ENCODE measurements at places on chromosomes 6 and 20.

GRCh38 chr6:43944908-43945767 is 175.1 kb downstream of the VEGFA start:
- no peak for DNase-seq

GRCh38 chr6:153831350-153832078 is 207.5 kb upstream of the OPRM1 start:
- DNase-seq = no peak

DNA sequence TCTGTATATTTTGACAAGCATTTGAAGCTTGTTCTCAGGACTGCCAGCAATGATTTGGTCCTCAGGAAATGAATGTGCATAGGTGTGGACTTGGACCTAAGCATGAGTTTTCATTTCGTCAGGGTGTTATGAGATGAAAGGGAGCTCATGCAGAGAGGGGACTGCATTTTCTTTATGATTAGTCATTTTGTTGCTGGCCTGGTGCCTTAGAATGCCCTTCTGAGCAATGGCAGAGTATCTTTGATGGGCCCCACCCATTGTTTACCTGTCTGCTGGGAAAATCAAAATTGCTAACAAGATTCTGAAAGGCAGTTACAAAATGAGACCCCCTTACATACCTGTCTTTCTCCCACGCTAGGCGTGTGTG is 51.5 kb upstream of the MTHFD1L start:
- DNase-seq = no peak

DNA sequence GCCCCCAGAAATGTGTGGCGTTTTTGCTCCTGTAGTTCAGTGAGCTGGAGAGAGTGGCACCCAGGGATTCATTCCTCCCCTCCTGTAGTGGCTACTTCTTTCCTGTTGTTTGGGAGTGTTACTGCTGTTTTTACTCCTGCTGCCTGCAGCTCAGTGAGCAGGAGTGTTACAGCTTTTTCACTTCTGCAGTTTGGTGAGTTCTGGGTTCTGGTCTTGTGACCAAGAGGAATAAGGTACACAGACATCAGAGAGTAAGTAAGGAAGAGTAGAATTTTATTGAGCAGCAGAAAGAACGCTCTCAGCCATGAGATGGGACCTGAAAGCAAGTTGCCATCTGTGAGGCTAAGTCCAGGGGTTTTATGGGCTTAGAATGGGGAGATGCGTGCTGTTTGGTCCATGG is 966.3 kb upstream of the CITED2 start:
- no peak for DNase-seq

GRCh38 chr6:79802657-79803300 is 144.6 kb downstream of the ELOVL4 start:
- no peak for DNase-seq

GRCh38 chr6:83430611-83431544 is at the start of gene ME1:
Gene ME1 (minus strand): TSS chr6:83431051. CDS start chr6:83430954, 97 bp downstream.
- DNase-seq = peak; percentile 67
